Activated CD4-positive, CD25-positive, alpha-beta regulatory T cell (primary cell): ENCODE measurements at places on chromosomes 4 and X.

GRCh38 chr4:19187691-19188090 is 1064.0 kb upstream of the SLIT2 start:
- no peak for DNase-seq

- no peak for DNase-seq
Observed at GRCh38 chr4:65393078-65393477, 277.2 kb downstream of the EPHA5 start.

DNA sequence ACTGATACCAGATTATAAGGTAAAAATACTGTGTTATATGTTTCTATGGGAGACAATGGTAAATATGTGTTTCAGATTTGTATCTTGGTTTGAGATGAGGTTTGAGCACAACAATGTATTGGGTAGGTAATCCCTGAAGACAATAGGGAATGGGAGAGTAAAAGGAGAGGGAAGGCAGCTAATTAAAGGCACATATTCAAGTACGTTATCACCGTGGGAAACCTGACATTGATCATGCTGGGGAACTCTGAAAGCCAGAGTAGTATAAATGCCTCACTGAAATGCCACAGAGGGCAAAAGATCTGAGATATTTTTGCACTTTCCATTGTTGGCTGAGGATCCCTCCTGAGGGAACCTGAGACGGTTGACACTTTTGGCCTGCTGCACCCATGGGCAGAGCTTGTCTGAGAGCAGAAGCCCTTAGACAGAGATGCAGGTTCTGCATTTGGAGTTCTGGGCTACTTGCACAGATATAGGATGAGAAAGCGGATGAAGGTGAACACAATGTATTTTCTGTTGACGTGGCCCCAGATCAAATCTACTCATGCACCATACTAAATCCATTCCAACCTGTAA is 506.7 kb downstream of the PCDH18 start:
- no peak for DNase-seq

DNA sequence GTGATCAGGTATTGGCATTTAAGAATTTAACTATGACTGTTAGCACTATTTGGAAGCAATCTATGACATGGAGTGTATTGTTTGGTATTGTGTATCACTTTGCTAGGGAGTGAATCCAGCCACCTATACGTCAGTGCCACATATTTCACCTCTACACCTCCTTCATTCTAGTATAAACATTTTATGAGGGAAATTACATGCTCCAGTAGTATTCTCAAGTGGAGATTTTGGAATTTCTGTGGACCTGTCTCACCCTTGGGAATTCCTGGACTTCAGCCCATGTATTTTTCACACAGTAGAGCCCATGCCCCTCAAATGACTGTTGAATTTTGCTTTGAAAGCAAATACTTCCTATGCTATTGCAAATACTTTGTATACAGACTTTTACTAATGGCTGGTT is 11.3 kb downstream of the BST1 start:
- DNase-seq, result no peak

GRCh38 chrX:138485224-138485623 is 226.3 kb downstream of the FGF13 start:
- DNase-seq, result no peak

GRCh38 chr4:151948351-151949016 is 187.7 kb upstream of the GATB start:
- DNase-seq, result no peak

DNA sequence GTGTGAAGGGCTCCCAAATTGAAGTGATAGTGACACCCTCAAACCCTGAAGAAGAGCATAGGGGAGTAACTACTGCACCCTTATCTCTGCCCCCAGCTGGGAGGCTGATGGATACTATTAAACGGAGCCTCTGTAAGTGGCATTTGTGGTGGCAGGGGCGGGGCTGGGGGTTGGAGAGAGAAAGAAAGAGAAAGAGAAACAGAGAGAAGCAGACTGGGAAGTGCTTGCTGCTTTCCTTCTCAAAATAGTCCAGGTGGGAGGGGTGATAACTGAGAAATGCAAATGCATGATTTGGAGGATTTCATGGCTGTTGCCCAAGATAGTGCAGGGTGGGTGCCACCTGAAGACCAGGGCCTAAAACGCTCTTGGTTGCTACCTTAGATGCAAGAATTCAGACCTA is 253.5 kb upstream of the GATB start:
- no peak for DNase-seq

DNA sequence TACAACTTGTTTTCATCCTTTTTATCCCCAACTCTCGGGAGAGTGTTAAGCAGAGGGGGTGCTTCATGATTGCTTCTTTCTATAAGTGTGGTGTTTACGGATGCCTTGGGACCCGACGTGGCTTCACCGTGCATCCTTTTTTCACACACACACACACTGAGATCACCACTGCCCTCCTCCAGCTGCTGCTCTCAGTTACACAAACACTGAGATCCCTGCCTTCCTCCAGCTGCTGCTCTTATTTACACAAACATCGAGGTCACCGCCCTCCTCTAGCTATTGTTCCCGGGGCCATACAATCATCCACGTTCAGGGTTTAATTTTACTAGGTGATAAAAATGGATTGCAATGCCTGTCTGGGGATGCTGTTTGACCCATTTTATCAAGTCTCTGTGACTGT is 155.4 kb upstream of the FAM9B start:
- DNase-seq, result no peak

DNA sequence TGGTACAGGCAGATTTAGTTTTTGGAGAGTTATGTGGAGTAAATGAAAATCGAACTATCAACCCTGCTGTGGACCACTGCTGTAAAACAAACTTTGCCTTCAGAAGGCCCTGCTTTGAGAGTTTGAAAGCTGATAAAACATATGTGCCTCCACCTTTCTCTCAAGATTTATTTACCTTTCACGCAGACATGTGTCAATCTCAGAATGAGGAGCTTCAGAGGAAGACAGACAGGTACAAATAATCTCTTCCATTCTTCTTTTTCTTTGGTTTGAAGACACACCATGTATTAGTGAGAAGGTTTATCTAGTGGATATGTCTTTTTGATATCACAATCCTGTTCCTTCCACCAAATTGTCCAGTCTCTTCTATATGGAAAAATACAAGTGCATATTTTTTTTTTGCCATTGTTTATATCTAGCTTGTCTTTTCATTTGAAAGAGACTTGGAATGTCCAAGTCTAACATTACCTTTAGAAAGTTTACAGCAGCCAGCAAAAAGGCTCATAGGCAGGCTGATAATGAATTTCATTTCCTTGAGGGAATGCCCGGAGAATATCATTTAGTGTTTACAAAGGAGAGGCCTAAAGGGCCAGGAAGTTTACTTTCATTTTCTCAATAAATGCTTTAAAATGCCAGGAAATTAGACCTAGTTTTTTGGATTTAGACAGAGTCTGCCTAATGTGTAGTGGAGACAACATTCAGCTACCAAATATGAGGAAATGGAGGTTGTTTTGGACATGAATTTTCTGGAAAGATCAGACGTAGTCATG is 18.6 kb downstream of the AFM start:
- no peak for DNase-seq

- no peak for DNase-seq
Observed at GRCh38 chr4:138967313-138967712, 48.3 kb upstream of the NOCT start.

DNA sequence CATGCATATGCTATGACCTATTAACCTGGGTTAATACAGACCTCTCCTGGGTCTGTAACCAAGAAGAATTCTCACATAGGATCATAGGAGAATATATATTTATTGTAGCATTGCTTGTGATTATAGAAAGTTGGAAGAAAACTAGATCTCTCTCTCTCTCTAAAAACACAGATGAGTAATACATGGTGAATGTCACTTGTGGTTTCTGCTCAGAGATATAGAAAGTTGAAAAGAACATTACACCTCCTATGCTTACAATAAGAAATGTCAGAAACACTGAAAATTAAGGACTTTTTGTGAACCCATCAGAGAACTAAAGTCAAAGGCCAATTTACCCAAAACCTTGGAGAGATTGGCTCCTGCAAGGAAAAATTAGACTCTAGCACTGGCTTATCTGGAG is 1389.5 kb downstream of the FAM133A start:
- DNase-seq, result no peak

GRCh38 chr4:22932326-22932725 is 239.6 kb downstream of the GBA3 start:
- DNase-seq, result no peak

DNA sequence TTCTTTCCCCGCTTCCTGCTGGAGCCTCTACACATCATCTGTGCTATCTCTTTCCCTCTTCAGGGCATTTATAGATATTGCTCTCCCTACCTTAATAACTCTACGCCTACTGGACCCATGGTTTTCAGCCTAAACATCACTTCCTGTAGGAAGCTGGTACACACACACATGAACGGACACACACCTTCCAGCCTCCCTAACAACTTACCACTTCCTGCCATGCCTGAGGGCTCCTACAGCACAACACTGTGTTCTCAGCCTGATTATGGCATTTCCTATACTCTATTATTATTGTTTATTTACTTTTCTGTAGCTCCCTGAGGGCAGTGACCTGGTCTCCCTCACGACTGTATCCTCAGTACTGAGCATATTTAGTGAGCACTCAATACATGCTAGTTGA is 163.6 kb upstream of the MAP3K15 start:
- DNase-seq, result no peak

GRCh38 chrX:20802036-20802435 is 535.3 kb upstream of the RPS6KA3 start:
- no peak for DNase-seq

DNA sequence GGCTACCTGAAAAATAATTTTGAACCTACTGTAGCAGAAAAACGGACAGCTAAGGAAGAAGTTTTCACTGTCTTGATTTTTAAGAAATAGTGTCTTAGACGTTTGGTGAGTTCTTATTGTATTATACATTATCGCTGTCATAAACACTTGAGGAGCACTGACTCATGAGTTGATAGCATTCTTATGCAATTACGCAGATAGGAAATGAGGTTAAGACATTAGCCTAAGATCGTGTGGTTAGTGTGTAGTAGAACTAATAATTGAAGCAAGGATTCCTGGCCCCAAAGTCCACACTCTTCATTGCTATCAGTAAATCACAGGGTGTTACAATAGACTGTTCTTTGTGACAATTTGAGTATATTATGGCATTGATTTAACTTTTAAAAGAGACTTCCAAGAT is 238.1 kb downstream of the ARAP2 start:
- DNase-seq, result no peak

DNA sequence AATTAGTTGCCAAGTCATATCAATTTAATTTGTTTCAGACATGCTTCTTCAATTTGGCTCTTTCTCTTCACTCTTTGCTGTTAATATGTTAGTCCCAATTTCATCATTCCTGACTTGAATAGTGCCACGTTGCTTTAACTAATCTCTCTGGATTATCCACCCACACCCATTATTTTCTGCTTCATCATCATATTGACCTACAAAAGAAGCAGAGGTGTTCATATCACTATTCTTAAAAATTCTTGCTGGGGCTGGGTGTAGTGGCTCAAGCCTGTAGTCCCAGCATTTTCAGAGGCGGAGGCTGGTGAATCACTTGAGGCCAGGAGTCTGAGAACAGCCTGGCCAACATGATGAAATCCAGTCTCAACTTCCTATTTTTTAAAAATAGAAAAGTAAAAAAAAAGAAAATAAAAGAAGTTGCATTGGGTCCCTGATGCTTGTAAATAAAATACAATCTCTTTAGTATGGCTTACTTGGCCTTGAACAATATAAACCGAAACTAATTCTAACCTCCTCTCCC is 65.7 kb upstream of the KCNIP4 start:
- DNase-seq, result no peak

DNA sequence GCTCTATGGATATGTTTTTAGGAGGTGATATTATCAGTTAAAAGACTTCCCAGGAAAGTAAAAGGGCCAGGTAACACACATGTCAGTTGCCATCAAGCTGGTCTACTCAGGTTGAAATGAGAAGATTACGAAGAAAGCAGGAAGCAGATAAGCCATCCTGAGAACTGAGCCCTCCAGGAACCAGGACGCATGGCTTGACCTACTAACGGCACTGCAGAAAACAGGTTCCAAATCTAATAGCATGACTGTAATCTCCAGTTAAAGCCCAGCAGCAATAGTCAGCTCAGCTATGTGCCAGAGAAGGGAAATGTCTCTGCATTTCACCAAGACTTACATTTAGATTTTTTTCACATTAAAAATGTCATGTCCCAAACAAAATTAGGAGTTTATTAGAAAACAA is 77.9 kb downstream of the APBB2 start:
- no peak for DNase-seq

DNA sequence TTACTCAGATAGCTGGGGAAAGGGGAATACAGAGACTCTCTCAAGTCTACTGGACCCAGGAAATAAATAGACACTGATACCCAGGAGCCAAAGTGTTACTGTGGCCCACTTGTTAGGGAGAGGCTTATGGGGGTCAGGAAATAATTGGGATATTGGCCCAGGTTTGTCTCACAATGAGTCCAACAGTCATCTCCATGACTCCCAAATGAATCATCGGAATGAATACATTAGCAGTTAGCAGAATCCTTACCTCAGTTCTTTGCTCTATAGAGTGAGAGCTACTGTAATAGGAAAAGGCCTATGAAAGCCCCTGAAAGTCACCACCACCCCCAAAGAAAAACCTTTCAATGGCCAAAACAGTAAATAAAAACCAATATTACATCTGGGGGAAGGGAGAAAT is 42.4 kb upstream of the ARHGEF6 start:
- DNase-seq, result no peak

DNA sequence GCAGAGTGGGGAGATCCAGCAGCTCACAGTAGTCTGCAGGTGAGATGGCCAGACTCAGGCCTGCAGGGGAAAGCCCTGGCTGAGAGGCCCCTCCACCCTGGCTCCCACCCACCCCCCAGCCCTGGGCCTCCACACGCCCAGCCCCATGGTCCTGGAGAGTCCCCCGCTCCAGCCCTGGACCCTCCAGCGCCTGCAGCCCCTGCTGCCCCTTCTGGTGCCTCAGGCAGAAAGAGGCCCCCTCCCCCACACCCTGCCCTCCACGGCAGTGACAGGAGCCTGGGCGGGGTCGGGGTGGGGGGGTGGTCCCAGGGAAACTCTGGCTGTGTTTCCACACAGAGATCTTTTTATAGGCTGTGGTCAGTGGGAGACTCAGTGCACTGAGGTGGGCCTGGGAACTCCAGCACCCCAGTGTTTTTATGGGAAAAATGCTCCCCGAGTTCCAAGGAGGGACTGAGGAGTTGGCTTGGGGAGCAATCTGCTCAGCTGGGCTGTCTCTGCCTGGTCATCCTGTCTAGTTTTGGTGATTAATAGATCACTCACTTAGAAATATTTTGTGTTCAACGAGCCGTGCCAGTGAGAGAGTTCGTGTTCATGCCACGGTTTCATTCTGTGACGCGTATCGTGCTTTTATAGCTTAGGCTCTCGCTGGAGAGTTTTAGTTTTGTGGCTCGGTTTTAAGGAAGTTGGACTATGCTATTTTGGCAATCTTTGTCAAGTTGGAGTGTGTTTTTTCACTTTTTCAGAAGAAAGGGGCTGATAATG is 53.1 kb upstream of the HGFAC start:
- DNase-seq, result no peak

DNA sequence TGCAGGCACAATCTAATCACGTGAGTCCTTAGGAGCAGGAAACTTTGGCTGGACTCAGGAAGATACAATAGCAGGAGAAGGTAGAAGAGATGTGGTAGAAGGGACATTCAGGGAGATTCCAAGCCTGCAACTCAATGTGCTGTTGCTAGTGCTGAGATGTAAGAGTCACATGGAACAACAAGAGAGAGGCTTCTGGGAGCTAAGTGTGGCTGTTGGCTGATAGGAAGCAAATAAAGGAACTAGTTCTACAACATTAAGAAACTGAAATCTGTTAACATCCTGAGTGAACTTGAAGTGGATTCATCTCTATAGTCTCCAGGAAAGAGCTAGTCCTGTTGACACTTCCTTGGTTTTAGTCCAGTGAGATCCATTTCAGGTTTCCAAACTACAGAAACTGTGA is 1207.4 kb downstream of the ADGRL3 start:
- DNase-seq, result no peak
